ENCODE measurements at places on chromosomes 5 and 9. TPM values are rescaled to one million over a fixed set of nuclear protein-coding genes. Genes with fewer than 3 reads are reported as not detected.

The GGTA1 gene
- not detected for total RNA-seq

The MELK gene
- total RNA-seq = 51.0 TPM

The ACOT12 gene
- not detected for total RNA-seq

The SLC6A18 gene
- not detected for total RNA-seq

The SPATA31C1 gene
- not detected for total RNA-seq

The LCN1 gene
- total RNA-seq = not detected

The IL13 gene
- 69.0 TPM for total RNA-seq

The PCDHA9 gene
- not detected for total RNA-seq

- no peak for DNase-seq
Observed at GRCh38 chr5:132489871-132490483, 596 bp downstream of the IRF1 start.

DNA sequence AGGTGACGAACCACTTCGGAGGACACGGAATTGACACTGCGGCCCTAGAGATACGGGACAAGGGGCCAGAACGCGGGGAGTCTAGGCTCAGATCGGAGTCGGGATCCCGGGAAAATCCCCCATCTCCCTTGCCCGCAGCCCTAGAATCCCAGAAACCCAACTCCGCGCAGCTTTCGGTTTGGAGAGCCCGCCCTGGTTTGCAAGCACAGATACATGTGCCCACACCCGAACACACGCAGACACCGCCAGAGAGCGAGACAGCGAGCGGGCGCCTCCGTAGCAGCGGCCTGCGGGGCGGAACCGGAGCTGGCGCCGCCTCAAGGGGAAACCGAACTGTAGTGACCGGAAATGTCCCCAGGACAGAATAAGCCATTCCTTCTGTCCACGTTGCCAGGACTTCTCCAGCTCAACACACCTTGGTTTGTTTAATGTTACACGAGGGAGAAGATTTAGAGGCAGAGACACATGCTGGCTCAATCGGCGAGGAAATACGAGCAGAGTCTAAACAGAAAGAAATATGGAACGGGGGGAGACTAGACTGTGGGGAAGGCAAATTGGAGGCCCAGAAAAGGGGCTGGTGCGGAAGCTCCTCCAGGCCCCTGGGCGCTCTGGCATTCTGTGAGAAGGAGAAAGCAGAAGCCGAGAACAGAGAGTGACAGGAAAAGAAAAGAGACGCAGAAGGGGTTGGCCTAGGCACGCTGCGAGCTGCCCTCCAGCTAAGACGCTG is 2.9 kb upstream of the PAX5 start:
- DNase-seq = no peak

DNA sequence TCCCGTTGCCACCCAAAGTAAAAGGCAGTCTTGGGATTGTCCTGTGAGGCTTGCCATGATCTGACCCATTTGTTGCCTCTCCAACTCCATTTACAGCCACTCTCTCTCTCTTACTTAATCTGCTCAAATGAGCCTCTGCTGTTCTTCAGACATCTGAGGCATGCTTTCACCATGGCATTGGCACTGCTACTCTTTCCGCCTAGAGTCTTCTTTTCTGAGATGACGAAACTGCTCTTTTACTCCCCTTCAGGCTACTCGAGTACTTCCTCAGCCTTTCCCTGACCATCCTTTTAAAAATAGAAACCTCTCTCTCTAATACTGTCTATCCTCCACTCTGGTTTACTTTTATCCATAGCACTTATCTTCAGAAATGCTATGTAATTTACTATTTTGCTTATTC is 9.0 kb downstream of the FOCAD start:
- no peak for DNase-seq

DNA sequence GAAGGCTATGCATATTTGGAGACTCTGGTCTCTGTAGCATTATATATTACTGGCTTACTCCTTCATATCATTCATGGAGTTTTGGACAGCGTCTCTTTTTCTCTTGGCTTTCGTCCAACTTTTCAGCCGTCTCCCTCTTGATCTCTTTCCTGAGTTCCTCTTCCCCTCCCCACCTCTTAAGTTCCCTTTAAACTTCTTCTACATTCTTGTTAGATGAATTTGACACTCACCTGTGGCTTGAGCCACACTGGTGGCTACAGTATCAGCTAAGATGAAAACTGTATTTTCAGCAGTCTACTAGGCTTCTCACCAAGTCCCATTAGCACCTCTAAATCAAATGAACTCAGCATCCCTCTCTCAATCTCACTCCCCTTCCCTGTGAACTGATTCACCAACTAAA is 128.1 kb downstream of the STARD4 start:
- no peak for DNase-seq

DNA sequence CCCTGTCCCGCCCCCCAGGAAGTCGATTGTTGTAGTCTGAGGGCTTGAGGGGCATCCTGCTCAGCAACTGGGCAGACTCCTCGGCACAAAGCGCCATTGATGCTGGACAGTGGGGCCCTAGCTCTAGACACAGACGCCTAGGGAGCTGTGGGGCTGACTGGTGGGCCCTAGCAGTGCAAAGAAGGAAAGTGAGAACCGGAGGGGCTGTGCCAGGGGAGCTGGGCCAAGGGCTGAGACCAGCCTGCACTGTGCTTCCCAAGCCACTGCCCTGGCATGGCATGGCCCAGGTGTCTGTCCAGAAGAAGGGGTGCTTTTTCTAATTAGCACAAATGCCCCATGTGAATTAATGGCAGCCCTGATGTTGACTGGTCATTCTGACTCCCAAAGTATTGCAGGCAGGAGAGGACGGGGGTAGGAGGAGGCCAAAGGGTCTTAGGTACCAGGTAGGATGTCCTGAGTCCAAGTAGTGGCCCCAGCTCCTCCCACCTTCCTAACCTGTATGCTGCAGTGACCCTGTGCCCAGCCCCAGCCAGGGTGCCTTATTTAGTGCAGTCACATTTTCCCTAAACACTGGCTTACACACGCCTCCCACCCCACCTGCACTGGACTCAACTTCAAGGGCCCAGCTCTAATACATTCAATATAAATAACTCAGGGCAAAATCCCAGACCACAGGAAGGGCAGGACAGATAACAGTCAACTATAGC is 15.9 kb downstream of the TCF7 start:
- no peak for DNase-seq

DNA sequence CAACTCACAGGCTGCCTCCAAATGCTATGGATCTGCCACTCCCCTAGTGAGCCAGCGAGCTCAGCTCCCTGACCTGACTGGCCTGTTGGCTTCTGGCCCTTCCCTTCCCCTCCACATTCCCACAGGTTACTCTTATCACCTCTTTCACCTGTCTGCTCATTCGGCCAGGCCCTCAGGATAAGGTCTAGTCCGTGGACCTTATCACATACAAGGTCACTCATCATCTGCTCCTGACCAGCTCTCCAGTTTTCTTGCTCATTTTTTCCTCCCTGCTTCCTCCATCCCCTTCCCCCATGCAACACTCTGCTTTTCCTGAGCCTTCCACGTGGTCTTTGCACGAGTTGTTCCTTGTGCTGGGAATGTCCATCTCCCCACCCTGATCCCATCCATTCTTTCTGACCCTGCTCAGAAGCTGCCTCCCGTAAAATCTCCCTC is 25.9 kb upstream of the NDST1 start:
- no peak for DNase-seq

DNA sequence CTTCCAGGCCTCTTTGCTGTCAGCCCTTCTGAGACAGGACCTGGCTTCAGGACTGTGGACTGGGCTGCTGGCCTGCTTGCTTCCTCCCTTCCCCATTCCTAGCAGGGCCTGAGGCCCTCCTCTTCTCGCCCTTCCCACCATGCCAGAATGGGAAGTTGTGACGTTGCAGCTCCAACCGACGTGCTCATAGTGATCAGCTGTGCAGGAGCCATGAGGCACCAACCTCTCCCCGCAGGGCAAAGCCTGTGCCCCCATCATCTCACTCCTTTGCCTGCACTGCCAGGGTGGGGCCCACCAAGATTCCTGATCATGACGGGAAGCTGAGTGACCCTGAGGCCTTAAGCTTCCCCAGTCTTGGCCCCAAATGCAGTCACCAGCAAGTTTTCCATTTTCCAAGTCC is 45.1 kb upstream of the GARNL3 start:
- DNase-seq = no peak

GRCh38 chr9:14783358-14783757 is 60.8 kb upstream of the CER1 start:
- no peak for DNase-seq

- DNase-seq = no peak
Observed at GRCh38 chr9:37290940-37291485, 131.5 kb upstream of the GRHPR start.

- no peak for DNase-seq
Observed at GRCh38 chr9:16267281-16268066, 603.0 kb downstream of the BNC2 start.

- no peak for DNase-seq
Observed at GRCh38 chr5:17189381-17190036, 27.9 kb upstream of the BASP1 start.

DNA sequence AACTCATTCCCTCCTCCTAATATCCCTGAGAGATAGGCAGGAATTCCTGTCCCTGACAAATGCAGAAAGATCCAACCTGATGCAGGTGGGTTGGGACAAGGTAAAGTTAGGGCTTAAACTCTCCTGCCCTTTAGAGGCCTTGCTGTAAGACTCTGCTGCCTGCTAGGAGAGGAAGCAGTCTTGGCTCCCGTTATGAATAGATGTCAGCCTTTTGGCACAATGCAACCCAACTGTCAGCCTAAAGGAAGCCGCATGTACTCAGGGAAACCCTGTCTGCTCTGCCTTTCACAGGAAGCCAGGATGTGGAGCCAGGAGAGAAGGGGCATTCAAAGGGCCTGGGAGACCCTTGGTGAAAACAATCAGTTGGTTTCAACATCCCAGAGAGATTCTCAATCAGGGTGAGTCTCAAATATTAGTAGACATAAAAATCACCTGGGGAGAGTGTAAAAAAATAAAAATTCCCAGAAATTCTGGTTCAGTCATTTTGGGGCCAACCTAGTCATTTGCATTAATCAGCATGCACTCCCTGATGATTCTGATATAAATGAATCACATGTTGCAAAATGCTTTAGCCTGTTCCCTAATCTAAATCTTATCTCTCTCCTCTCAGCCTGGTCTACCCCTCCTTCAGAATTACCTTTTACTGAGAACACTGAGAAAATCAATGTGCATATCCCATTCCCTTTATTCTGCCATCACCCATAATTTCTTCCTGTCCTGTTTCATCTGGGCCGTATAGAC is 136.2 kb upstream of the TRIM32 start:
- no peak for DNase-seq
